ENCODE measurements at places on chromosomes 7 and 10.

DNA sequence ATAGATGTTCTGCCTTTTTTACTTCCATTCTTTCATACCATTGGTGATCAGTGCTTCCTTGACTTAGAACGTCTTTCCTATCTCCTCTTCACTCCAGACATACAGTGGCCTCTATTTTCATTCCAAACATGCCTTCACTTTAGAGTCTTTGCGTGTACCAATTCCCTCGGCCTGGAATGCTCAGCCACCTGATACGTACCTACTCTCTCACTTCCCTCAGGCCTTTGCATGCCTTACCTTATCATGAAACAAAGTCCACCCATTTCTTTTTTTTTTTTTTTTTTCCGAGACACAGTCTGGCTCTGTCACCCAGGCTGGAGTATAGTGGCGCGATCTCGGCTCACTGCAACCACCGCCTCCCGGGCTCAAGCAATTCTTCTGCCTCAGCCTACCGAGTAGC is 2.2 kb upstream of the CCNJ start:
- DNase-seq, result no peak

- DNase-seq, result no peak
Observed at GRCh38 chr10:33074443-33074842, 116.4 kb upstream of the ITGB1 start.

DNA sequence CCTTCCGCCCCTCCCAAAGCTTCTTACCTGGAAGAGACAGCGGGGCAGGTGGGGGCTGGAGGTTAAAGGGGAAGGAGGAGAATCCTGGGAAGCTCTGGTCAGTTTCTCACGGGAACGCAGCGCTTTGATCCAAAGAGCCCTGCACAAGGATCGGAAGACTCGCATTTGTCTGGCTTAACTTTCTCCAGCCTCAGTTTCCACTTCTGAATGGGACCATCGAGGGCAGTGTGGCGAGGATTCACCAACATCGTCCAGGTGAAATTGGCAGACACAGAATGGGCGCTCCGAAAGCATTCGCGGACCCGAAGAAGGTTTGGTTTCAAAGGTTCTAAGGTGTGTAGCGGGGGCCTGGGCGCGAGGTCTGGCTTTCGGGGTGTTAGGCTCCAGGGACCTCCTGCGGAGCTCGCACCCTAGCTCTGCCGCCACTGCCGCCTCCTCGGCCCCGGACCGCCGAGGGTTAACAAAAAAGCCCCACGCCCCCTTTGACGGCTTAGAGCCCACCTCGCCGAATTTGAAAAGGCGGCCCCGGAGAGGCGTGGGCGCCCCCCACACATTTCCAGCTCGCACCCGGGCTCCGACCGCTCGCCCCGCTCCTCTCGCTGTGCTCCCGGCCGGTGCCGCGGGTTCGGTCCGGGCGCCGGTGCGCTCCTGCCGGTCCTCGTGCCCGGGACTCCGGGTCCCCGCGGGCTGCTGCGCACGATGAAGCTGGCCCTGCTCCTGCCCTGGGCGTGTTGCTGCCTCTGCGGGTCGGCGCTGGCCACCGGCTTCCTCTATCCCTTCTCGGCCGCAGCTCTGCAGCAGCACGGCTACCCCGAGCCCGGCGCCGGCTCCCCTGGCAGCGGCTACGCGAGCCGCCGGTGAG is at the start of gene COL26A1:
Gene COL26A1 (plus strand): TSS at position 542 of the 862 bp plus-strand sequence. CDS start 158 bp downstream, at position 700.
- DNase-seq, result no peak

- no peak for DNase-seq
Observed at GRCh38 chr7:99191869-99192596, 15.9 kb downstream of the KPNA7 start.

DNA sequence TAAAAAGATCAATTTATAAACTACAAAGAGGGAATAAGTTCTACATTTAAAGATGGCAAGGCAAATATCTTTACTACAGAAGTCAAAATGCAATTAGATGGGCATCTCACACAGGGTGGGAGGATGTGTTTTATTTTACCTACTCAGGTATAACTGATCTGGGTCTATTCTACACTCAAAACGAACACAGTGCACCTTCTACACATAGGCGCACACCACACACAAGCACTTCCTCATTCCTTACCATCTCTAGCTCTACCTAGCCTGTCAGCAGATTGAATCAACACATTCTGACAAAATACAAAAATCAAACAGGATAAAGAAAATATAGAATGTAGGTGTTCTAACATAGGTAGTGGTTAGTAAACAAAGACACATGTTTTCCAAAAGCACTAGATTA is 64.8 kb downstream of the SGCE start:
- DNase-seq, result no peak

DNA sequence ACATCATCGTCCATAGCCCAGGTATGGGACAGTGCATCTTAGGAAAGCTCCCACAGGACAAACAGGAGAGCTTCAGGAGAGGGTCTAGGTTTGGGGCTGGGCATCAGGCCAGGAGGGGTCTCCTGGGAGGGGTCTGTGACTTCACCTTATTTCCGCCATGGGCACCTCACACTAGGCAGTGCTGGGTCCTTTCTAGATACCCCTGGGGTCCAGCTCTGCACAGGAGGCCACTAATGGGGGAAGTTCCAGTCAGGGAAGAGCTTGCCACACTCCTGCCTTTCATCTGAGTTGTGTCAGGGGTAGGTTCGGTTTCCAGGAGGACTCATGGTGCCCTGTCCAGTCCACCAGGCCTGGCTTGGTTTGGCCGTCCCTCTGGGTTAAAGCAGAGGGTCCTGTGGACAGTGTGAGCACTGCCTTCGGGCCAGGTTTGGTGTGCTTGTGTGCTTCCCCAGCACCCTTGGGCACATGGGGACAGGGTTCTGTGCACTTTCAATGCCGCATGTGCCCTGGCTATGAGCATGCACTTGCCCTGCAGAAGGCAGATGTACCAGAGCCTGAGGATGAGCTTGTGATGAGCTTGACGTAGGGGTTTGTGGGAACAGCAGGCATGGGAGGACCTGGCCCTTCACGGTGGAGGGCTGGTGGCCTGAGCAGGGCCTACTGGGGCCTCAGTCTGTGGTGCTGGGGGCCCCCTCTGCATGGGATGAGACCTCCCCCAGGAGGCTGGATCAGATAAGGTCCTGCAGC is 377.7 kb upstream of the NUPR2 start:
- DNase-seq, result no peak

- DNase-seq, result peak; percentile 24
Observed at GRCh38 chr7:101363734-101364374, 1.2 kb downstream of the COL26A1 start.

DNA sequence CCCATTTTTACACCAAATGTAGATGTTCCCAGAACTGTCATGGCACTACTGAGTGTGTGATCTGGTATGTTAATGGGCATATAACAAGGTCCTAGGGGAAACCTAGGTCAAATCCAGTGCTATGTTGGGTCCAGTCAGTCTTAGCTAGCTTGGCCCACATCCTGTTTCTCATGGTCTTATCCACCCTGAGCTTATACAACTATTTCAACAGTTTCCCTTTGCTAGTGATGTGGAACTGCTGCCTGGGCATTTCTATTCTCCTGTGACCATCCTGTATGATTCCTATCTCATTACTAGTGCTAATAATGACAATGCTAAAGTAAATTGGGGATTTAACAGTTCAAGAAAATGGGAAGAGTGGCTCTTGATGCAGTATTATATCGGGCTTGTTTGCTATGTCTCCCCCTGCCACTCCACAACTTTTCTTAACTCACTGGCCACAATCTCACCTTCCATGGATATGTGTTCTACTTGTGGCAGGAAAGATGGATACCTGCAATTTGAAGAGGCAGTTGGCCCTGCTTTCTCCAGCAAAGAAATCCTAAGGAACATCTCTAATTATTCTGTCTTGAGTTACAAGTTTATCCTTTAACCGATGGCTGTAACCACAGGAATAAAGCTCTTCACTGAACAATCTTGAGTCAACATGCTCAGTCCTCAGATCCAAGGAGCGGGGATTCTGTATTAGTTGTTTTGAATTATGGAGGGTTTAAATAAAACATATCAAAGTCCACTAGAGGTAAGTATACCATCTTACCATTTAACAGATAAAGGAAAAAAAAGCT is 707.8 kb downstream of the XPNPEP1 start:
- DNase-seq, result no peak

- DNase-seq, result no peak
Observed at GRCh38 chr7:130358471-130358870, 13.9 kb downstream of the CPA5 start.

DNA sequence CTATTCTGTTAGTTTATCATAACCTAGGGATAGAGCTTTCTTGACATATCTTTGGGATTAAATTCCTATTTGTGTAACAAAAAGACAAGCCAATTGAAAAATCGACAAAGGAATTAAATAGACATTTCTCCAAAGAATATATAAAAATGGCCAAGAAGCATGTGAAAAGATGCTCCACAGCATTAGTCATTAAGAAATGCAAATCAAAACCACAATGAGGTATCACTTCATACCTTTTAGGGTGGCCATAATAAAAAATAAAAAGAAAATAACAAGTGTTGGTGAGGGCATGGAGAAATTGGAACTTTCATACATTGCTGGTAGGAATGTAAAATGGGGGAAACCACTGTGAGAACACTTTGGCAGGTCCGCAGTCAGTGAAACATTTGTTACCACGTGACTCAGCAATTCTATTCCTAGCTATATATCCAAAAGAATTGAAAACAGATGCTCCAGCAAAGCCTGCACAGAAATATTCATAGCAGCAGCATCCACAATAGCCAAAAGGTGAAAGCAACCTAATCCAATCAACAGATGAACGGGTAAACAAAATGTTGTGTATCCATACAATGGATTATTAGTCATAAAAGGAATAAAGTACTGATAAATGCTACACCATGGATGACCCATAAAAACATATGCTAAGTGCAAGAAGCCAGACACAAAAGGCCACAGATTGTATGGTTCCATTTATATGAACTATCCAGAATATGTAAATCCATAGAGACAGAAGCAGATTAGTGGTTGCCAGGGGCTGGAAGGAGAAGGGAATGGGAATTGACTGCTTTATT is 20.5 kb downstream of the SPAG6 start:
- no peak for DNase-seq

- no peak for DNase-seq
Observed at GRCh38 chr10:65940816-65941662, 984.8 kb upstream of the LRRTM3 start.

- DNase-seq, result no peak
Observed at GRCh38 chr10:109904397-109904796, 18.9 kb downstream of the XPNPEP1 start.

DNA sequence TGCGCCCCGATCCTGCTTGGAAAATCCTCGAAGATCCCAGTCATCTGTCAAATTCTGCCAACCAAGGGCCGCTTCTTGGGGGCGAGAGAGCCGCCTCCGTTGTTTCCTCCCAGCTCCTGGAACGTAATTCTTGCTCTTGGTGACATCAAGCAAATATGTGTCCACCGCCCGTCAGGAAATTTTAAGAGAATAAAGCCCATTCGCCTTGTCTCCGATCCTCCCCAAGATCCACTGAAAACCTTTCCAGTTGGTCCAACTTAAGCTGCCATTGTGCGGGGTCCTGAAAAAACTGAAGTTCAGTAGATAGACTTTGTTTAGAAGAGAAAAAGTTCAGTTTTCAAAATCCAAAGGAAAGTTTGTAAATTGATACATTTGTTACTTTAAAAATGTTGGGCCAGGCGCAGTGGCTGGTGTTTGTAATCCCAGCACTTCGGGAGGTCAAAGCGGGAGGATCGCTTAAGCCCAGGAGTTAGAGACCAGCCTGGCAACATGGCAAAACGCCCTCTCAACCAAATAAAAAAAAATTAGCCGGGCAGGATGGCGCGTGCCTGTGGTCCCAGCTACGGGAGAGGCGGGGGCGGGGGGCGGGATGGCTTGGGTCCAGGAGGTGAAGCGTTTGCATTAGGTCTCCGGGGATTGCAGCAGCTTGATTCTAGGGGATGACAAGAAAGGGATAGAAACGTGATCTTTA is 1.0 kb upstream of the ZNF800 start:
- DNase-seq, result no peak

DNA sequence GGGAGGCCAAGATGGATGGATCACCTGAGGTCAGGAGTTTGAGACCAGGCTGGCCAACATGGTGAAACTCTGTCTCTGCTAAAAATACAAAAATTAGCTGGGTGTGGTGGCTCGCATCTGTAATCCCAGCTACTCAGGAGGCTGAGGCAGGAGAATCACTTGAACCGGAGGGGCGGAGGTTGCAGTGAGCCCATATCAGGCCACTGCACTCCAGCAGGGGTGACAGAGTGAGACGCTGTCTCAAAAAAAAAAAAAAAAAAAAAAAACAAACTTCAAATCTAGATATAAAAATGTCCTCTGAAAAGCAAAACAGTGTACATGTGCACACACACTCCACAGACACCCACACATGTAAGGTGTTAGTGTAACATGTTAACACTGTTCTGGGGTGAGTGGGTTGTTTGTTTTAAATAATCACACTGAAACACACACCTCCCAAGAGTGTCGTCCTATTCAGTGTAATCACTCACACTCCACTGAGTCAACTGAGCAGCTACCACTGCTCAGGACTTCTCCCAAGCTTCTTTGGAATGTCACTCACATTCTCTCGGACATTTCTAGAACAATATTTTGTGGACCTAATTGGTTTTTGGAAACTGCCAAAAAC is 12.8 kb upstream of the RGS10 start:
- no peak for DNase-seq

DNA sequence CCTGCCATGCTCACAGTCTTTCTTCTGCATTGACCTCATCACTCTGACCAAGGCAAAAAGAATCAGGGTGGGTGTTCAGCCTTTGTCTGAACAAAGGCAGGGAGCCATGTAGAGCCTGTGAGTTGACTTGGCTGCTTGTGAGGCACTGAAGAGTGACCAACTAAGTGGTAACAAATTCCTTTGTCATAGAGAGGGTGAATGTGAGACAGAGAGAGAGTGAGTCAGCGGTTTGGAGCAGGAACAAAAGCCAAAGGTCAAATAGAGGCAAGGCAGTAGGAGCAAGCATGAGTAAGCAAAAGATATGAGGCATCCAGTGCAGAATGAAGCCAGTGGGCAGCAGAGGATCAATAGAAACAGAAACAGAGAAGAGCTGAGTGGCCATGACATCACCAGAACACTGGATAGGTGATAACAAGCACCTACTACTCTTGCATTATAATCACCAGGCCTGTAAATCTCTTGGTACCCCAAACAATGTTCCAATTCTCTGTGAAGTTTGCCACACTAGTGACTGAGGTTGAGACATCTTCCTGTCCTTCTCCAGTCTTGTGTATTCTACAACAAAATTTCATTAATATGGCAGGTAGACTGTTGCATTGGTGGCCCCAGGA is 116.2 kb upstream of the LAMB4 start:
- peak; percentile 5 for DNase-seq

GRCh38 chr7:43799605-43800004 is 41.1 kb downstream of the BLVRA start:
- no peak for DNase-seq

- no peak for DNase-seq
Observed at GRCh38 chr10:4652111-4653010, 173.6 kb upstream of the AKR1E2 start.

GRCh38 chr7:133197972-133198544 is 54.8 kb upstream of the EXOC4 start:
- DNase-seq, result no peak

GRCh38 chr10:124739986-124740368 is 4.2 kb downstream of the FAM53B start:
- no peak for DNase-seq

- no peak for DNase-seq
Observed at GRCh38 chr10:96411716-96412320, 53.0 kb upstream of the OPALIN start.

GRCh38 chr10:79381804-79382221 is 34.5 kb downstream of the PPIF start:
- no peak for DNase-seq

All from substantia nigra (tissue), 51 donors.